ENCODE measurements at places on chromosomes 6 and 20. TPM values are rescaled to one million over a fixed set of nuclear protein-coding genes. Genes with fewer than 3 reads are reported as not detected.

GRCh38 chr6:141303907-141304306 is 828.8 kb upstream of the GJE1 start:
- no peak for DNase-seq

- DNase-seq = peak; percentile 36
Observed at GRCh38 chr6:72621291-72622093, at the start of gene KCNQ5. Gene KCNQ5, plus strand, starts transcription at chr6:72622064.

FOXS1 gene
- polyA plus RNA-seq = 2.9 TPM

DNA sequence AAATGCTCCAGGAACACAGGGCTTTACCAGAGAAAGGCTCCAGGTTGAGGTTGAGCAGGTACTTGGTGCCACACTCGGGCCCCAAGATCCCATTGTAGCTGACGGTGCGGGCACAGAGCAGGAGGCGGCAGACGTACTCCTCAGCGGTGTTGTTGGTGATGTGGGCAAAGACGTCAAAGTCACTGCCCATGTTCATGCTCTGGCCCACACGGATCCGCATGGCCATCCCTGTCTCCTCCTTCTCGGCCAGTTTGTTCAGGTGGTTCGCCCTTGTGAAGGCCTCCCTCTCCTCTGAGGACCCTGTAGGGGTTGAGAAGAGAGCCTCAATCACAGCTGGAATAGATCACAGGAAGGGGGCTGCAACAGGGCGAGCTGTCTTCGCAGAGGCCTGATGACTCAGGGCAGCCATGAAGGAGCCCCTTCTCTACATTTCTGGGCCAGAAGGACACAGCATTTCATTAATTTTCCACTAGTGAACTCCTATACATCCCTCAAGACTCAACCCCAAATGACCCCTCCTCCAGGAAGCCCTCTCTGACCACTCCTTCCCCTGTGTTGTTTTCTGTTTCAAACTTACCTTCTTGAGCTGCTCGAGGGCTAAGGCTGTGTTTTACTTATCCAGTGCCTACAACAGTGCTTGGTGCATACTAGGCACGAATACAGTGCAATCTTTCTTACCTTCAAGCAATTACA is 26.8 kb downstream of the TGM2 start:
- no peak for DNase-seq

- no peak for DNase-seq
Observed at GRCh38 chr6:14020551-14020950, 95.8 kb downstream of the RNF182 start.

SMLR1 gene
- not detected for polyA plus RNA-seq

GRCh38 chr6:38283734-38284362 is 355.9 kb downstream of the BTBD9 start:
- DNase-seq = no peak

DNA sequence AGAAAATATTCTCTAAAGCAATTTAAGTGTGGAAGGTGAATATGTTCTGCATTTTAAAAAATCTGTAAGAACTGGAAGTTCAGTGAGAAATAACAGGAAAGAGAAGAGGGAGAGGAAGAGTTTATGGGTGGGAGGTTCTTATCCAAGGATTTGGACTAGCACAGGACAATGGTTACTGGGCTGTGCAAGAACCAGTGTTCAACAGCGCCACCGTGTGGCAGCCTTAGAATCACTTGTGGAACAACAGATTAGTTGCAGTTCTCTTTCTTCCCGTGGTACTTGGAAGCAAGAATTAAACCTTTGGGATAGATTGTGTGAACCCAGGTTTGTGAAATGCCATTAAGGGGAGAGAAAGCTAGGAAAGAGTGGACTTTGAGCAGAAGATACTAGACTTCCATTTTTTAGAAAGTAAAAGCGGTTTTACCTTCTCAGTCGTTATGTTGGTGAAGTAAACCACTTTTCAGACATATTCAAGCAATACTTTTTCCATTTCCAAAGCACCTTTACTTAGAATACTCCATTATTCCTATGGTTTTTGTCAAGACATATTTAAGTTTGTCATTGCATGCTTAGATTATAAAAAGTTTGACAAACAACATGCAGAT is 436.7 kb downstream of the RNF144B start:
- no peak for DNase-seq

DNA sequence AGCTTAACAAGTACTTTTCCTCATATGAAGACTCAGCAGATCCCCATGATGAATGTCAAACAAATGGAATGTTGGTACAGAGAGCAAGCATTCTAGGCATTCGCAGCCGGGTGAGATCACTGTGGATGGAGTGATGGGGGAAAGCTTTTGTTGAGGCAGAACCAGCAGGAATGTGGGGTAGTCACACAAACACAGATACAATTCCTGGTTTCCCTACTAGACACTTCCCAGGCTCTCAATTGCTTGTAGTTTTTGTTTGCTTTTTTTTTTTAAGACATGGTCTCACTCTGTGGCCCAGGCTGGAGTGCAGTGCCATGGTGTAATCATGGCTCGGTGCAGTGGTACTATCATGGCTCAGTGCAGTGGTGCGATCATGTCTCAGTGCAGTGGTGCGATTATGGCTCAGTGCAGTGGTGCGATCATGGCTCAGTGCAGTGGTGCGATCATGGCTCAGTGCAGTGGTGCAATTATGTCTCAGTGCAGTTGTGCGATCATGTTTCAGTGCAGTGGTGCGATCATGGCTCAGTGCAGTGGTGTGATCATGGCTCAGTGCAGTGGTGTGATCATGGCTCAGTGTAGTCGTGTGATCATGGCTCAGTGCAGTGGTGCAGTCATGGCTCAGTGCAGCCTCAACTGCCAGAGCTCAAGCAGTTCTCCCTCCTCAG is 15.4 kb upstream of the IER3 start:
- no peak for DNase-seq

DNA sequence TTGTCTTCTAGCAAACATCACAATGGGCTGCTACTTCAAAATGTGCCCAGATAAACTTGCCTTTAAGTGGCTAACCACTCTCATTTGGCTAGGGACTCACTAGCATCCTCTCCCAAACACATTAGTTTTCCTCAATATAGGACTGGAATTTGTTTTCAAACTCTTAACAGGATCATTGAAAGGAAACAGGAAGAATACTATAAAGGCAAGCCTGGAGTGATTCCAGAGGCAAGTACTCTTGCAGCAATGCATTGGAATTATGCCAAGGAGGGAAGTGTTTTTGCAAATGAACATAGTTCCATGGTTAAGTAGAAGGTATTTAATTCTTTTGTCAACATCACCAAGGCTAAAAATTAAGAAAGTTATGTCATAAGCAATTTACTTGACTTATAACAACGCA is 12.2 kb downstream of the EPHA7 start:
- peak; percentile 62 for DNase-seq

GRCh38 chr20:387520-387919 is 7.0 kb downstream of the TRIB3 start:
- no peak for DNase-seq

ZFP64 gene
- 20.7 TPM for polyA plus RNA-seq

FERMT1 gene
- 0.85 TPM for polyA plus RNA-seq

CRISP2 gene
- not detected for polyA plus RNA-seq

GSTA1 gene
- not detected for polyA plus RNA-seq

DNA sequence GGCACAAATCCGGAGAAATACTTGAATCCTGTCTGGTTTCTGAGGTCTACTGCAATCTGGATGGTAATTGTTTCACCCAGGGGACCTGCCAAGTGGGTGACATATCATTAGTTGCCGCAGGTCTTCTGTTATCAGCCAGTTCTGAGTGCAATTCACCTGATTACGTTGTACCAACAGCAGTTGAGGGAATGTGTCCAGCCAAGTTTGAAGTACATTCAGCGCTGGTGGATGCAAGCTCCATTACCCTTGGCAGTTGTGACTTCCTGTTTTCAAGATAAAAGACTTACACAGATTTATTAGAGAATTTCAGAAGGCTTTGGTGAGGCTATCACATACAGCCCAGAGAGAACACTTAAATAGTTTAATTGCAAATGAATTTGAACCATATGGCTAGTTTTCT is 42.8 kb downstream of the FNDC1 start:
- DNase-seq = peak; percentile 5

DNA sequence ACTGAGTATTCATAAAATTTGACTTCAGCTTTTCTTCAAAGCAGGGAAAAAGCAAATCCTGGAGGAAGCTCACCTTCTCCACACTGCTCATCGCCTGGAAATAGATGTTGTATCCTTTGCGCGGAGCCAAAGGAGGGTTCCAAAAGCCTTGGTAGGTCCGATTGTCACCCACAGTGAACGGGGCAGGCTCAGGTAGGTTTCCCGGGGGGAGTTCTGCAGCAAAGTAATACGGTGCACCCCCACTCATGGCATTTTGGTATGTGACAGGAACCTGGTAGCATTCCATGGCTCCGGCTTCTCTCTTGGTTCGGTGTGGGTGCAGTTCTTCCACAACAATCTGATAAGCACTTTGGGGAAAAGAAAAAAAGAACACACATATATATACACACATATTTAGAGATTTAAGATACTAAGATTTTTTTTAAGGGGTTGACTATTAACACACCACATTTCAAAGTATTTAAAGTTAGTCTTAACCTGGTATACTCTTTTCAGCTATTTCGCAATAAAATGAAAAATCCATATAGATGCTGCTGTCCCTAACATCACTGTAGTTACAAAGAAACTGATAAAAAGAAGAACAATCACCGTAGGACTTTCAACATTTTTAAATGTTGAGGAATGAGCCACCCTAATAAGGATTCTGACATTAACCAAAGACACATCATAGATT is 166.7 kb upstream of the THEMIS start:
- no peak for DNase-seq

- DNase-seq = no peak
Observed at GRCh38 chr20:56843817-56844216, 214.7 kb downstream of the TFAP2C start.

GRCh38 chr6:46002264-46002663 is 13.4 kb downstream of the CLIC5 start:
- DNase-seq = no peak

GNL1 gene
- polyA plus RNA-seq = 167 TPM

CD2AP gene
- 4.3 TPM for polyA plus RNA-seq

- no peak for DNase-seq
Observed at GRCh38 chr20:39632757-39633156, 670.6 kb downstream of the DHX35 start.

DNA sequence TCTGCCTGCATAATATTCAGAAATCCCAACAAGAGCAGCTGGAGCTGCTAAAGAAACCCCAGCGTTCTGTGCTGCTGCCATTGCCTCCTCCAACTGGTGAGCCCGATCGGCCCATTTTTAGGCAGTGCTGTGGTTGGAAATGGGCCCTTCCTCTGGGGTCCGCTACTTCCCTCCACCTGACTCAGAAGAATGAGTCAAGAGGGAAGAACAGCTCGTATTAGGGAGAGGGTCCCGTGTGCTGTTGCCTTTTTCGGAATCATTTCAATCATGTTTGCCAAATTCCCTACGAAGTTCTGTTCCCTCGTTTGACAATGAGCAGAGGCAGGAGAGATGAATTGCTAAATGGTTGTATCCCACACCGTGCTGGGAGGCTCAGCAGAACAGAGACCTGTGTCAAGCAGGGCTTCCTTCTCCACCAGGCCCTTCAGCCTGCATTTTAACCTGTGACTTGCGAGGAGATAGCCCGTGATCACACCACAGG is 38.4 kb downstream of the THBS2 start:
- DNase-seq = no peak

DNA sequence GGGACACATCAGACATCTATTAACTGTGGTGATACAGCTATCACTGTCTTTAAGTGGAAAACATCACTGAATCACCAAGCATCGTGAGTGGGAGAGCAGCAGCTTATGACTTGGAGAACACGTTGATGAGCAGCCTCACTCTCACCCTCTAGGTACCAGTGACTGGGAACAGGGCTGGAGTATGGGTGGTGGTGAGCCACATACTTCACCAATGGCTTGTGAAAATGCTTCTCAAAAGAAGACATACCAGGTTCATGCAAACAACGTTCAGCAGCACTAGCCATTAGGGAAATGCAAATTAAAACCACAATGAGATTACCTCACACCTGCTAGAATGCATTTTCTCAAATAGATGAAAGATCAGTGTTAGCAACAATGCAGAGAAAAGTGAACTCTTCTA is 25.3 kb downstream of the SNX5 start:
- no peak for DNase-seq

DNA sequence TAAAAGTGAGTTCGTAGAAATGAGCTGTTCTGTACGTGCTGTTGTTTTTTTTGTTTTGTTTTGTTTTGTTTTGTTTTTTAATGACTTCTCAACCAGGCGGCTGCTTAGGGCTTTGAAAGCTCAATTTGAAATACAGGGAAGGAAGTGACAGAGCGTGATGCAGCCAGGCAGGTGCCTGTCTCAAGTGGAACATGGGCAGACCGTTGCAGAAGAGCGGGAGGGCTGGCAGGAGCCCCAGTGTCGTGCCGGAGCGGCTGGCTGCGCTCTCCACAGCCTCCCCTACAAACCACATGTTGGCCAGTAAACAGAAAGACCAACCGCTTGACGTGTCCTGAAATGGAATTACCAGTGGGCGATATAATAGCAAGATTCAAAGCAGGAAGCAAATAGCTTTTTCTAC is 164.9 kb upstream of the RREB1 start:
- DNase-seq = peak; percentile 57

GRIK2 gene
- polyA plus RNA-seq = 0.64 TPM

- DNase-seq = no peak
Observed at GRCh38 chr20:60254901-60255411, 296.7 kb downstream of the CDH26 start.

TMEM170B gene
- polyA plus RNA-seq = 2.7 TPM

- DNase-seq = no peak
Observed at GRCh38 chr20:50325215-50325614, 134.6 kb downstream of the CEBPB start.

GRCh38 chr20:24723186-24723585 is 225.9 kb upstream of the CST7 start:
- DNase-seq = no peak

PAK5 gene
- 7.2 TPM for polyA plus RNA-seq

DNA sequence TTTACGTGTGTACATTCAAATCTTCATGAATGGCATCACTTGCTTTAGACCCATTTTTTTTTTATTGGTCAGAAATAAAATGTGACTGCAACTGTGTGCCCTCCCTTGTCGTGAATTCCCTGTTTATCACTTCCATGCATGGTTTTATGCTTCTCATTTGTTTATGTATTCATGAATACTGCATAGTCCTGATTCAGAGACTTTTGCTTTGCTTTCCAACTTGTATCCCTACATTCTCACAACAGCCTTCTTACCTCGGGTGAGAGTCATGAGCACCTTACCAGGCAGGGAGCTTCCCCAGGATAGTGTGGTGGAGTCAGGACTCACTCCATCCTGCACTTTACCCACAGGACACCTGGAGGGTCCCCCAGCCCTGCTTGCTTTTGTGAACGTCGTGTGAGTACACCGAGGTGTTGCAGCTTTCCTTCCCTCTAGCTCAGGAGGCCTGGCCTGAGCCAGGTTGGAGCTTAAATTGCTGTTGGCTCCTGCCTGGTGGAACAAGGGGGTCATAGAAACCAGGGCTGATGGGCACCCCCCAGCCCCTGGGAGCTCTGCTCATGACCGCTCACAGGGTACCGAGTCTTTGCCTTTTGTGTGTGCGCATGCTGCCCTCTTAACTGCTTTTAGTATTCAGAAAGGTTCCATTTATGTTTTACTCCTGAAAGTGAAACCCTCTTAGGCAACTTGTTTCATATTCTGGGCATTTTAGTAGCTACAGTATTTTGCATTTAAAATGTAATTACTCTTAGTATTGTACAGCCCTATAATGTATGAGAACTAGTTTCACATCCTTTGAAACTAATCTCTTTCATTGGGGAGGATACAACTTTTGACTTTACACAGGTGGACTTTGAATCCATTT is 66.0 kb downstream of the CDS2 start:
- no peak for DNase-seq
